ENCODE measurements at places on chromosomes 3 and 15.

GRCh38 chr3:18258492-18258891, 166.6 kb downstream of the SATB1 start:
- no peak for DNase-seq

- no peak for DNase-seq
Observed at GRCh38 chr15:25268166-25268565, 170.7 kb downstream of the UBE3A start.

GRCh38 chr15:62625429-62626033, 417.0 kb upstream of the TPM1 start:
- no peak for DNase-seq

DNA sequence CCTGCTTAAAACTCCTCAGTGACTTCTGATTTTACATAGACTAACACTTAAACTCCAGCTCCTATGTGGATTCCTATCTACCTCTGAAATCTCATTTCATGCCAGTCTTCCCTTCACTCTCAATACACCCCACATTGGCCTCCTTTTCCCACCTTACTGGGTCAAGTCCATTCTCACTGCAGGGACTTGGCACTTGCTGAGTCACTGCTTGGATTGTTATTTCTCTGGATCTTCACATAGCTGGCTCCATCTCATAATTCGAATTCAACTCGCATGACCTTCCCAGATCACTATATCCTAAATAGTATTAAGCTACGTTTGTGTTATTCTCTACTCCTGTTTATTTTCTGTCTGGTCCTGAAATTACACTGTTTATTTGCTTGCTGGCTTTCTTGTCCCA, 59.6 kb upstream of the FRMD4B start:
- DNase-seq, result no peak

DNA sequence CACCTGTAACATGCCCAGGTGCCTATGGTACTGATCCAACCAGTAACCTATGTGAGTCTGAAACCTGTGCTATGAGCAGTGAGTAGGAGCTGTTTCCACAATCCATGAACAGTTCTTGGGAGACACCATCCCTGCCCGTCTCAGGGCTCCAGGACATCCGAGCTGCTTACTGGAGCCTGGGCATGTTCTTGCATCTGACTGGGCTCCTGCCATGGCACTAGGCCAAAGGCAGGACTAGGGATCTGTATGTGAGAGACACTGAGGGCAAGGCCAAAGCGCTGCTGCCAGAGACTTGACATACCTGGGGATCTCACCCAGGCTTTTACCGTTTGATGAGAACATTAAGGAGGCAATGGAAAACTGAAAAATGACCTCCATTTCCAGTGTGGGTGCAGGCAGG, 59.8 kb downstream of the WDR76 start:
- no peak for DNase-seq

DNA sequence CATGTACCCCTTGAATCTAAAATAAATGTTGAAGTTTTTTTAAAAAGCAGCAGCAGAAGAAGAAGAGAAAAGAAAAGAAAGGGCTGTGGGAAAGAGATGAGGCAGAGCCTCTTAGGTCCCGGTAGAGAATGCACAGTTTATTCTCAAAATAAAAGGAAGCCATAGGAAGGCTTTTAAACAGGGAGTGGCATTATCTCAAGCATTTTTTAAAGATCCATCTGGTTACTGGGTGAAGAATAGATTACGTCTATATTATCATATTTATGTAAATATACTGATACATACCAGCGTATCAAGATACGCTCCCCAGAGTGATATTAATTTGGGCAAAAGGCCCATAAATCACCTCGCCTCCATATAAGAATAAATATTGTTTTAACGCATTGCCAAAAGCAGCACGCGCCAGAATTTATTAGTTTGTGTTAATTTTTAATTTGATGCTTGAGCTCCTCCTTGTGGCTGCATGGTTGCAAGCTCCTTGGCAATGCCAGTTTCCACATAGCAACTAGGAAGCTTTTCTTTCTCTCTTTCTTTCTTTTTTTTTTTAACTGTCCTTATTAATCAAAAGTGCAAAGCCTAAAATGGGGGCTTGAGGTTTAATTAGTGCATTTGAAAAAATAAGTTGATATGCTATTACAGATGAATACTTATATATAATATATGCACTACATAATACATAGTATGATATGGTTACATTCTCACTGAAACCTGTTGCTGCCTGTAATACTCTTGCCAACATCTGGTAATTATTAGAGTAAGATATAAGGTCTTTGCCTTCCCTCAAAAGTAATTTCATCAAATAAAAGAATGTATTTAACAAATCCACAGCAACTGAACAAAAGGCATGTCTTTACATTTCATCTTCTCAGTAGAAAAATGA, 242.8 kb upstream of the UBE2E2 start:
- peak; percentile 17 for DNase-seq

DNA sequence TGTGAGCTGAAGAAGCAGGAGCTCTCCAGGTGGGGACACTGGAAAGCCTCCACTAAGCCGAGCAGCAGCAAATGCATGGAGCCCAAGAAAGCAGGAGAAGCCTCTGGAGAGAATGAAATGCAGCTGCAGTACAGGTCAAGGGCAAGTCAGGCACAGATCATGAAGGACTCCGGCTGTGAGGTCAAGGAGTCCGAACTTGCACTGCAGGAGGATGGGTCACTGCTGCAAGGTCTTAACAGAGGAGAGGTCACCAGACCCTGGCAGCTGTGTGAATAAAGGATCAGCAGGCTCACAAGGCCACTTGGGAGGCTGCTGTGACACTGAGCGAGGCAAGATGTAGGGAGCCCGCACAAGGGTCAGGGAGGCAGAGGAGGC, 24.7 kb upstream of the SLC41A3 start:
- DNase-seq, result no peak

- no peak for DNase-seq
Observed at GRCh38 chr3:9776896-9777693, 7.3 kb upstream of the CAMK1 start.

DNA sequence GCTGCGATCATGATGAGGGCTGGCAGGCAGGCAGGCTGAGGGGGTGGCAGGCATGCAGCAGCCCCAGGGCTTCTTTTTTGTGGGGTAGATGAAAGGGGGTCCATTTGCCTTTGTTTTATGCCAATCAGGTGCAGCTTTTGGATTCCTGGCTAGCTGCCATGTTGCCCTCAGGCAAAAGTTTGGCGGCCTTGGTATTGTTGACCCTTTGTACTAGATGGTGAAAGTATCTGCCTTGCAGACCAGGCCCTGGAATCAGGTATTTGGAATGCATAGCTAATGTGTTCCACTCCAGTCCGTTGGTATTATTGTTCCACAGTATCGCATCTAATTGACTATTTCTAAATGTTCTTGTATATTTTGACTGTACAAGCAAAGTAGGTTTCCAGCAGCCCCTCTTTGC, 35.0 kb downstream of the EEFSEC start:
- DNase-seq, result no peak

DNA sequence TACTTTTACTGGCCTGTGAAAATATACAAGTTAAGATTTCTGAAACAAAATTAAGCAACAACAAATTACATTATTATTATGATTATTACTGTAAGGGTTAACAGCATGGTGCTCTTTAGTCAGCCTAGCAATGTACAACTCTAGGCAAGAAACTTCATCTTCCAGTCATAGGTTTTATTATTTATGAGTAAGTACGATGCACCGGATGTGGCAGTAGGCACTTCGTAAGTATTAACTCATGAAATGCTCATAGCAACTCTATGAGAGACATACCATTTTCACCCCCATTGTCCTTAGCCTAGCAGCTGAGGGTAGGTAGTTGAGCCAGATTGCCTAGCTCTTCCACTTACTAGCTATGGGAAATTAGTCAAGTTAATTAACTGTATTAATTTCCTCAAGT, 68.0 kb upstream of the PTPRG start:
- no peak for DNase-seq

- DNase-seq, result no peak
Observed at GRCh38 chr3:192122832-192123594, 604.3 kb downstream of the FGF12 start.

Measured in WTC11 (cell line).